ENCODE measurements at places on chromosomes 11 and 22. TPM values are rescaled to one million over a fixed set of nuclear protein-coding genes. Genes with fewer than 3 reads are reported as not detected.
A peak's percentile ranks its signal among the peaks of the same experiment; 100 is the strongest.

Gene SRRD
- polyA plus RNA-seq, result 15.7 TPM

DNA sequence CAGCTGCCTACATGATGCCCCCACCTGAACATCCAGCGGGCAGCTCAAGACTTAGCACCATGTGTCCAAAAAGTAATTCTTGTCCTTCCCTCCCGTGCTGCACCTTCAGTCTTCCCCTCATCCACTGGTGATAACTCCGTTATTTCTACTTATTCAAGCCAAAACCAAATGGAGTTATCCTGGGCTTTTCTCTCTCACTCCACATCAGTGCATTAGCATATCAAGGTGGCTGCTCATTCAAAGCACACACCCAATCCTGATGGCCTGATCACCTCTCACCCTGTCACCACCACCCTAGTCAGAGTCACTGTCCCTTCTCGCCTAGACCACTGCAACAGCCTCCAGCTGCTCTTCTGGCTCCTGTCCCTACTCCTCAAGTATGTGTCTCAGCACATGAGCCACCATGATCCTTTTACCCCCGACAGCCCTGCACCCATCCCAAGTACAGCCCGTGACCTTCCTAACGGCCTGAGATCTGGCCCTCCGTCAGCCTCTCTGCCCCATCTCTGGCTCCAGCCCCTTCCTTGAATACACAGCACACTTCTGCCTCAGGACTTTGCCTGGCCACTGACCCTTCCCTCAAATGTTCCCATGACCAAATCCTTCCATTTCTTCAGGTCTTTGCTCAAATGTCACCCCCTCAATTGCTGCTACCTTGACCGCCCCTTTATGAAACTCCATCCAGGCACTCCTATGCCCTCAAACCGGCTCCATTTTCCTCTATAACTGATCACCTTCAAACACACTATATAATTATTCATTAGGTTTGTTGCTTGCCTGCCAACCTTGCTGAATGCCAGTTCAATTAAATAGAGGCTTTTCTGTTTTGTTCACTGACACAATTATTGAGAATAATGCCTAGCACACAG is 19.7 kb upstream of the SLC25A1 start:
- DNase-seq, result no peak

Gene TSPAN18
- 0.85 TPM for polyA plus RNA-seq

DNA sequence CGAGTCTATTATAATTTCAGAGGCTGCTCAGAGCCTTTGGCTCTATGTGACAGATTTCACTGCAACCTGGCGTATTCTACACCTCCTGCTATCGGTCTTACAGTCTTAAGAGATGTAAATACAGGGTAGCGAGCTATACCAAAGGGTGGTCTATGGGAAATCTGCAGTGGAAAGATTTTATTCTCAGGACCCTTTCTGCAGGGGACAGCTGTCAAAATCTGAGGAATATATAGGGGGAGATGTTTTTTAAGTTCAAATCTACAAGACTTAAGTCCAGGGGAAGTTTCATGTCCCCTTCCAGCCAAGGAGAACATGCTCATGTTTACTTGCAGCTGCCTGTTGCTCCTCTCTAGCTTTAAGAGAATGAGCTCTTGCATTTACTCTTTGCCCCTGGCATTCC is 62.7 kb downstream of the MICAL2 start:
- no peak for DNase-seq

DNA sequence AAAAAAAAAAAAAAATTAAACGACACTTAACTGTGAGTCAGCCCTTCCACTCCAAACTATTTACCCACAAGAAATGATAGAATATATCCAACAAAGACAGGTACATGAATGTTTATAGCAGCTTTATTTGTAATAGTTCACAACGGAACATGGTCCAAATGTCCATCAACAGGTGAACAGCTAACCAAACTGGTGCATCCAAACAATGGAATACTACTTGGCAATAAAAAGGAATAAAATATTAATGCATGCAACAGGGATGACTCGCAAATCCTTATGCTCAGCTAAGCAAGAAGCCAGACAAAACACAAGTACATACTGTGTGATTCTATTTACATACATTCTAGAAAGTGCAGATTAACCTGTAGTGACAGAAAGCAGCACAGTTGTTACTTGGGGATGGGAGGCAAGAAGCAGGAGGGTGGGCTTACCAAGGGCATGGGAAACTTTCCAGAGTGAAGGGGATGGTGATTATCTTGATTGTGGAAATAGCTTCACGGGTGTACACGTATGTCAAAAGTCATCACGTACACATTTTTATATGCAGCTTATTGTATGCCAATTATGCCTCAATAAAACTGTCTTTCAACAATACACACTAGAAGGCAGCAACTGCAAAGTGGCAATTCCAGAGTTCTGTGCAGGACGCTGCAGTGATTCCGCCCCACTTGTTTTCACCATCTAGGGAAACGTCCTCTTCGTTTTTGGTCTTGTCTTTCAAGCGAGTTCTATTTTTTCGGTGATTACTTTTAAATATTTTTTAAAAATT is 6.7 kb upstream of the SF1 start:
- no peak for DNase-seq

DNA sequence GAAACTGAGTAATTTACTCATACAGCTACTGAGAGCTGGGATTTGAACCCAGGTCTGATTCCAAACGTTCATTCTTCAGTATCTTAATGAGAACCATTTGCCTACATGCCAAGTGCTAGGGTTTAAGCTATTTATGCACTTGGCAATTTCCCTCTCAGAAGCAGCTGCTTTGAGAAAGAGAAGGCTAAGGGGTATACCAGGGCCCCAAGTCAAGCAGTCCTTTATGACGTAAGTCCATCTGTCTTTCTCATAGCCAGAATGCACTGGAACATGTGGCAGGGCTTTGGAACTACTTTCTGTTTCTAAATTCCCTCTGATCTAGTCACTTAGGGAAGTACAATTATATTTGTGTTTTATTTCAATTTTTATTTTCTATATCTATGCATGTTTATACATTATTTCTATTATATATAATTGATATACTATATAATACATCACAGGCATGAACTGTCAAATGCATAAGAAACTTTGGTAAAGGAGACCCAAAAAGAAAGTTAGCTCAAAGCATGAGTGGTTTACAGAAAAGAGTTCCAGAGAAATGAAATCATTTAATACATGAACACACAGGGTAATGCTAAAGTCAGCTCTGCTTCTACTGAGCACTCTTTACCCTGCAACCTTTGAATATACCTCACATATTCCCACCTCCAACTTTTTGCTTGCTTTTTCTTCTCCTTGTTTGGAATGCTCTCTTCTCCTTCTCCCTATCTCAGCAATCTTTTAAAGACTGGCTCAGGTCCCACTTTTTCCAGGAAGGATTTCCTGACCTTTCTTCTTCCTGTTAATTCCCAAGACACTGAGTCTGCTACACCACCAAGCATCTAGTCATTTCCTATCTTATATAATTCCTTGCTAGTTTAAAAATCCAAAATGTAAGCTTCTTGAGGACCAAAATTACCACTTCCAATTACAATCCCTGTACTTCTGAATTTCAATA is 80.5 kb upstream of the GDPD4 start:
- DNase-seq, result peak; percentile 79

DNA sequence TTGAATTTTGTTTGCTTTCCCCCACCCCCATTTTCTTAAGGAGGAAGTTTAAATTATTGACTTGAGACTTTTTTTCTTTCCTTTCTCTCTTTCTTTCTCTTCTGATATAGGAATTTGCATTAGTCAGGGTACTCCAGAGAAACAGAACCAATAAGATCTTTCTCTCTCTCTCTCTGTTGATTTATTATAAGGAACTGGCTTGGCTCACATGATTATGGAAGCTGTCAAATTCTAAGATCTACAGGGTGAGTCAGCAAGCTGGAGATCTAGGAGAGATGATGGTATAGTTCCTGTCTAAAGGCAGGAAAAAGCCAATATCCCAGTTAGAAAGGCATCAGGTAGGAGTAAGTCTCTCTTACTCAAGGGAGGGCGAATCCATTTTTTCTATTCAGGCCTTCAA is 64.0 kb downstream of the CCDC81 start:
- DNase-seq, result peak; percentile 75
